ENCODE measurements at places on chromosomes 11 and 22.

- DNase-seq, result no peak
These were observed 51.0 kb downstream of the MIAT start for GRCh38 chr22:26708256-26709009.

GRCh38 chr11:68099057-68099456, 22.1 kb downstream of the CHKA start:
- no peak for DNase-seq

DNA sequence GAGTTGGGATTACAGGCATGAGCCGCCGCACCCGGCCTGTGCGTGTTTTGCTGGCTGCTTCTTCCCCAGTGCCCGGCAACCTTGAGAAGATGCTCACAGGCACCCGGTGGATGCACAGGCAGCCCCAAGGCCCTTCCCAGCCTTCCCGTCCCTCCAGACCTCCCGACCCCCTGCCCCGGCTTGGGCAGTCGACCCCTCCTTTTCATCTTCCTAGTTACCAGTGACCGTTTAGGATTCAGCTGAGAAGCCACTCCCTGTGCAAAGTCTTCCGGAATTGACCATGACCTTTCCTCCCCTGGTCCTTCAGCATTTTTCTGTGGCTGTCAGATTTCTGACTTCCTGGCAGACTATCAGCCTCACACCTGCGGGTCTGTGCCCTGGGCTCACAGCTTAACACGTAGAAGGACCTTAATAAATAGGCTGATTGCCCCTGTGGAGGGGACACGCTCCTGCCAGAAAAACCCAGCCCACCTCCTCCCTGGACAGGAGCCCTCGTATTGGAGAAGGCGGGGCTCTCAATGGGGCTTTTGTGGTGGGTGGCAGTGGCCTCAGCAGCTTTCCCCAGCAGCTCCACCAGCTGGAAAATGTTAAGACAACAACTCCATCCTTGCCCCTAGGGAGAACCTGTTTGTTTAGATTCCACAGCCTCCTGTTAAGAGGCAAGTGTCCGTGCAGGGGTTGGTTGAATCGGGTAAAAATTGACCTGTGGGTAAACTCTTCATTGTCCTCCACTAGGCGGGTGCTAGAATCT, 10.4 kb upstream of the ANO1 start:
- no peak for DNase-seq

- DNase-seq, result no peak
These were observed 72.9 kb upstream of the SEPTIN5 start for GRCh38 chr22:19641254-19641982.

DNA sequence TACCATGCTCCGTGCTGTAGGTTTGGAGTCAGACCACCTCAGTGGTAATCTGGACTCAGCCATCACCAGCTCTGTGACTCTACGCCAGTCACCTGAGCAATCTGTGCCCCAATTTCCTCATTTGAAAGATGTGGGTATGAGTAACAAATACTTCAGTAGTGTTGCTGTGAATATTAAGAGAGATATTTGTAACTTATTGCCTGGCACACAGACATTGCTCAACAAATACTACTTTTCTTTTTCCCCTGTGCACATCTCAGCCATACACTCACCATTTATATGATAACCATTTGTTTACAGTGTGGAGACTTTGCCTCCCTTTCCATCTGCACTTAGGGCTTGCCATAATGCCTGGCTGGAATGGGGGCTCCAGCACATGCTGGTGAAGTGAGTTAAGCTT, 89.7 kb upstream of the CLPB start:
- no peak for DNase-seq

DNA sequence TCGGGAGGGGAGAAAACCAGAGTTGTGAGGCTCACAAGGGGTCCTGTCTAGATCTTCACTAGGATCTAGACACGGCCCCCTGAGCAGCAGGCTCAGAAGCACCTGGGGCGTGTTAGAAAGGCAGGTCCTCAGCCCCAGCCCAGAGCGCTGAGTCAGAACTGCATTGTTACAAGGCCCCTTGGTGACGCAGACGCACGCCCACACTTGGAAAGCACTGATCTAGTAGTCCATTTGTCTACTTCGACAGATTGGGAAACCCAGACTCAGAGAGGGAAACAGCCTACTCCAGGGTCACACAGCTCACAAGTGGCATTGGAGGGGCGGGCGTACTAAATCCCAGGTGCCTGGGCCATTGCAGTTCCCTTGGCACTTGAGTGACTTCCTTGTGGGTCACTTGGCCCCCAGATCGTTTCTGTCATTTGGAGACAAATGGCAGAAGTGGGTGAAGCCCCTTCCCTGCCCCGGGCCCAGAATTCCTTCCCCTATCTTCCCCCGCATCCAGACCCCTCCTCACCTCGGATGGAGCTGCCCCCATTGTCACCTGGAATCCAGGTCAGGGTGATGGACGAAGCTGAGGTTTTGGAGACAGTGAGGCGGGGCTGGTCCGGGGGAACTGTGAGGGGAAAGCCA, 110.8 kb downstream of the CEP164 start:
- no peak for DNase-seq

- DNase-seq, result no peak
These were observed 30.2 kb downstream of the USP47 start for GRCh38 chr11:11871991-11872401.

GRCh38 chr22:36332623-36333332, 55.0 kb downstream of the MYH9 start:
- no peak for DNase-seq

DNA sequence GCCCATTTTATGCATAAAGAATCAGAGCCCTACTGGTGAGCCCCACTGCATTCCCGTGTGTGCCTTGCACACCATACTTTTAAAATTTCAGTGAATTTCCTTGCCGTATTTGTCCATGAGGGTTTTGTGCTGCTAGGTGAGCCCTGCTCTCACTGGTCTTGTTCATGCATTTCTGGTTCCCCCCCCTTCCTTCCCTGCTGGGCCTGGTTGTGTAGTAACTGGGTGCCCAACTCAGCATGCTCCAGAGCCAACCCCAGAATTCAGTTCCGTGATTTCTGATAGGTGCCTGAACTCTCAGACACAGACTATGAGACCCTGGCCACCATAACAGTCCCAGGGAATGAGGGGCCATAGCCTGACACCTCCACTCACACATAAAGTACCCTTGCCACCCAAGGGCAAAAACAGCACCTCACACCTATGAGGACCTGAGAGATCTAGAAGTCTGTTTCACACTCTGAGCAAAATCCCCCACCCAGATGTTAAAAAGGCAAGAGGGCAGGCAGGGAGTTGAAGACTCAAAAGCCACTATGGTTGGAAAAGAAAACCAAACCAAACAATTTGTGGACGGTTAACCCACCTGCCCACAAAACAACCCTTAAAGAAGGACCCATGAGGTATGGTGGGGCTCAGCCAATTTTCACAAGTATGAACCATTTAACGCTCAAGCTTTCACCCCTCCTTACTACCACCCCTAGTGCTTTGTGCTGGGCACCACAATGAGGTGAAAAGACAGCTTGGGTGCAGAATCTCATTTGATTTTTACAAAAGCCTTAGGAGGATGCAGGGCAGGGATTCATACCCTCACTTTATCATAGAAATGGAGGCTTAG, 16.8 kb upstream of the IL10RA start:
- no peak for DNase-seq

DNA sequence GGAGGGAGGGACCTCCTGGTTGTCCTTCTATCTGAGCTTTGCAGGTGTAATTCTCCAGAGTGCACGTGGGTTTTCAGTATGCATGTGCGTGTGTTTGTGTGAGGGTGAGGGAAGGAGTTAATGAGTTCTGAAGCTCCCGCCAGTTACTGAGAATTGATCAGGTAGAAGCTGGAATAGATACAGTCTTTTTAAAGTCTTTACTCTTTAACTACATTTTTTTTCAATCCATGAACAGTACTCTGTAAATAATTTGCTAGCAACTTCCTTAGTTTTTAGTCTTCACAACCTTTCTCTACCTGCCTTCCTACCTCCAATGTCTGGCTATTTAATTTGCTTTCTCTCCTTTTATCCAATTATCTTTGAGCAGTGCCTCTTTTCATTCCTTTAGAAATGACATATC, 25.5 kb downstream of the ARHGAP42 start:
- DNase-seq, result no peak

DNA sequence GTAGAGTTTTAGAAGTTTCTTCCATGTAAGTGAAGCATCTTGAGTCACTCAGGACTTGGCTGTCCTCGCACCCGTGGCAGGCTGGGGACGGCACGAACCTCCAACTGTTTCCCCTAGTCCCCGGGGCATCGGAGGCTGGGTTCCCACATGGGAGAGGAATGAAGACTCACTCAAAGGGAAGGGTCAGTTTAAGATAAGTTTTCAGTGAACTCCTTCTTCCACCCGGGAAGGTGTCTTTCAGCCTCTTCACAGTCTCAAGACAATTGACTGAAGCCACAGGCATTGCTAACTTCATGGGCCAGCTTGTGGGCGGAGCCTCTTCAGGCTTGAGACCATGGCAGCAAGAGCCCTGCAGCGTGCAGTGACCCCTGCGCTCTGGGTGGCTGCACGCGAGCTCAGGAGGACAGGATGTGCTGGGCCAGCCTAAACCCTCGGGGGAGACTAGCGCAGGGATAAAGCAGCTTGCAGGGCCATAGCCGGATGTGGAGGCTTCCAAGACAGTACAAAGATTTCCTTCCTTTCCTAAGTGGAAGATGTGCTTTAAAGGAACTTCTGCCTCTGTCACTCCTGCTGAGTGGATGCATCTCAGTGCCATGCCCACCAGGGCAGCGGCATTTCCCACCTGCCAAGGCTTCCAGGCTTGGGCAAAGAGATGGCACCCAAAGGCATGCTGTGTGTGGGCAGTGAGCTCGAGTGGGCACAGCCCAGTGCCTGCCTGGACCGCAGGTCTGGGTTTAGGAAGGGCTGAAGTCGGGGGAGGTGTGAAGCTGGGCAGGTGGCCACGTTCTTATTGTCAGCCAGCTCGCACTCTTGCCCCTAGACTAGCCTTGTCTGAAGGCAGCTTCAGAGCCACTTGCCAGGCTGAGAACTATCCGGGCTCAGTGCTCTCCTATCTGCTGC, 32.9 kb downstream of the PPIL2 start:
- DNase-seq, result no peak

DNA sequence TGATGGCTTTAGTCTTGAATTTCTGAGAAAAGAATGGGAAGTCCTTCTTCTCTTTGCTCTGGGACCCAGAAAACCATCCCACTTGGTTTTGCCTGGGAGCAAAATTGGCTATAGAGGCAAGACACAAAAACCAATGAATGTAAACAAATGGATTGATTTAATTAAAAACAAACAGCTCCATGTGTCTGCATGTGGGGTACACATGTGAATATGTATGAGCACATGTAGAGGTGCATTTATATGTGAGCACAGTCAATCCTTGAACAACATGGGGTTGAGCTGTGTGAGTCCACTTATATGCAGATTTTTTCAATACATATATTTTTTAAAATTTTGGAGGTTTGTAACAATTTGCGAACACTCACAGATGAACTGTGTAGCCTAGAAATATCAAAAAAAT, 87.2 kb downstream of the CCDC81 start:
- DNase-seq, result no peak

- no peak for DNase-seq
These were observed 24.7 kb upstream of the SLC22A12 start for GRCh38 chr11:64566042-64566914.

Data from activated CD8-positive, alpha-beta memory T cell treated with anti-CD3 and anti-CD28 coated beads for 4 hours (primary cell).